Muscle of back (tissue), 13 donors: ENCODE measurements at places on chromosomes 7 and 10. TPM values are rescaled to one million over a fixed set of nuclear protein-coding genes. Genes with fewer than 3 reads are reported as not detected.

DNA sequence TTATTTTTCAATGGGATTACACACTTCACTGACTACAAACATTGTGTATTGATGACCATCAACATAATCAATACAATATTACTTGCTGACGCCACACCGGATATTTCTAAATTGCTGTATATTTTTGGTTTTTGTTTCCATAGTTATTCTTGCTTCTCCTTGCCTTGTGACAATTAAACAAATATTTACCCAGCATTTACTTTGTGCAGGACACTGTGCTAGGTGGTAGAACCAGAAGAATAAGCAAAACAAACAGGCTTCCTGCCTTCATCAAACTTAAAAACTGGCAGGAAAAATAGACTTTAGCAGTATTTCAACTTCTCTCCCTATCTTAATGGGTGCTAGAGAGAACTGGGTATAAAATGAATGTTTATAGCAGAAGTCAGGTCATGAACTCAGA, 50.6 kb downstream of the ZNF277 start:
- no peak for DNase-seq

The NCF1 gene
- 2.5 TPM for polyA plus RNA-seq

DNA sequence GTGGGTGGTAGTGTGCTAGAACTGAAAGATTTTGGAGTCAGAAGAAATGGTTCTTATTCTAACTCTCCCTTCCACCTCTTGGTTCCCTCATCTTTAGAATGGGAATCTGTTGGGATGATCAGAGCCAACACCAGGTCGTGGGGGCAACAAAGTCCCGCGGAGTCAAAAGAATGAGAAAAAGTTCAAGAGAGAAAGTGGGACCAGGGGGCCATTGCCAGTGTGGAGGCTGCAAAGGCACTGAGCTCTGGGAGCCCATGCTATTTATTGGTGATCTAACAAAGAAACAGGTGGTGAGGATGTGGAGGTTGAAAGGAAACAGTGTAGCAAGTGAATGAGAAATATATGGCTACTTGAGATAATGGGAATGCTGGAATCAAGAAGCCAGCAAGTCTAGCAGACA, 29.4 kb downstream of the AGAP4 start:
- no peak for DNase-seq

DNA sequence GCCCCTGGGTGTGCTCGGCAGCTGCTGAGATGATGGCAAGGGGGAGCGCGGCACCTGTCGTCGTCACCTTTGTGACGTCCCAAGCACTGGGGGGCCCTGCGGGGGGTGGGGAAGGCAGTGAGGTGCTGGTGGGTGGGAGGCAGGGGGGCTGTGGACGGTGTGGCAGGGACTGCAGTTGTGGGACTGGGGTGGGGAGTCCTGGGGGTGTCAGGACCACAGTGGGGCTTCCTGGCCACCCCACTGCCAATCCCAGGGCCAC, 82.2 kb downstream of the DNAJB6 start:
- no peak for DNase-seq

The ATOH7 gene
- not detected for polyA plus RNA-seq

The SHH gene
- 4.6 TPM for polyA plus RNA-seq

DNA sequence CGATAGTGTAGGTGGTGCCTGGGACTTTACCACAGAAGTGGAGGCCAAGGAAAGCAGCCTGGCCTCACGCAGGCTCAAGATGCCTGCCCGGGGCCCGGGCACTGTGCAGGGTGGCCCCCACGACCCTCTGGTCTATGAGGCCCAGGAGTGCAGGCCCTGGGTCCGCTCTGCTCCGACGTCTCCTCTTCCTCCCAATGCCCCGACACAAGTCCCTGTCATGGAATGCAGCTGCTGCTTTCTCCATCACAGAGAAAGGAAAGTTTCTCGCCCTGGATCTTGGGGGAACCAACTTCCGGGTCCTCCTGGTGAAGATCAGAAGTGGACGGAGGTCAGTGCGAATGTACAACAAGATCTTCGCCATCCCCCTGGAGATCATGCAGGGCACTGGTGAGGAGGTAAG, 28.3 kb upstream of the HK1 start:
- DNase-seq: no peak

GRCh38 chr7:140209866-140210609, 33.3 kb upstream of the KDM7A start:
- peak; percentile 43 for DNase-seq

The GIMAP8 gene
- polyA plus RNA-seq: 5.5 TPM

- no peak for DNase-seq
Measured at GRCh38 chr10:121167534-121168243, 316.5 kb downstream of the WDR11 start.

The EIF4H gene
- polyA plus RNA-seq: 211 TPM

DNA sequence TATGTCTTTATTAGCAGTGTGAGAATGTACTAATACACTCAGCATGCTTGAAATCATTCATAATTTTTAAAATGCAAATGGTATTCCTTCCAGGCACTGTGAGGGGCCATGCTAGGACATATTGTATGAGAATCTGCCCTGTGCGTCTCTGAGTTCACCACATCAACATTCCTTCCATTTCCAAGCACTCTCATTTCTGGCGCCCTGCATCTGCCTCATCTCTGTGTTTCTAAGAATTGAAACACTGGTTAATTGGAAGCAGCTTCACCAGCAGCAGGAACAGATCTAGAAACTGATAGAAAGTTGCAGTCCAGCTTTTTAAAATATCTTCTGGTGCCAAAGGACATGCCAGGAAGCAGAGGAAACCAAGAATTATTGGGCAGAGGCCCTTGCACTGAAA, 555.9 kb upstream of the DPP6 start:
- no peak for DNase-seq

The SVOPL gene
- polyA plus RNA-seq: 0.22 TPM

GRCh38 chr7:23287612-23288011, 11.5 kb upstream of the MALSU1 start:
- DNase-seq: no peak

DNA sequence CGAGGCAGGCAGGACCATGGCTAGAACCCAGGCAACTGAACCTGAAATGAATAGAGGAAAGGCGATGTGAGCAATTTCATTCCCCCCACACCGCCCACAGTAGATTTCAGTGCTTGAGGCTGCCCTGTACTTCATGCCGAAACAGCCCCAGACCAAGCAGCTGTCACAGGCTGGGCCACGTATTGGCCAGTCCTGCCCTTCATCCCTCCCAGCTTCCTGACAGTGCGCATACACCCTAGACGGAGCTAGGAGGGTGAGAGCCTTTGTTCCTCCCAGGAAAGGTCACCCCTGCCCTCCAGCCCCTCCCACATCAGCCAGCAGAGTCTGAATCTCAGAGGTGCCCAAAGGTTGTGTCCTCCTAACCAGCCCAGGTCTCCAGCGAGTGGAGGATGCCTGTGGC, 98.8 kb downstream of the ZMIZ1 start:
- DNase-seq: no peak

DNA sequence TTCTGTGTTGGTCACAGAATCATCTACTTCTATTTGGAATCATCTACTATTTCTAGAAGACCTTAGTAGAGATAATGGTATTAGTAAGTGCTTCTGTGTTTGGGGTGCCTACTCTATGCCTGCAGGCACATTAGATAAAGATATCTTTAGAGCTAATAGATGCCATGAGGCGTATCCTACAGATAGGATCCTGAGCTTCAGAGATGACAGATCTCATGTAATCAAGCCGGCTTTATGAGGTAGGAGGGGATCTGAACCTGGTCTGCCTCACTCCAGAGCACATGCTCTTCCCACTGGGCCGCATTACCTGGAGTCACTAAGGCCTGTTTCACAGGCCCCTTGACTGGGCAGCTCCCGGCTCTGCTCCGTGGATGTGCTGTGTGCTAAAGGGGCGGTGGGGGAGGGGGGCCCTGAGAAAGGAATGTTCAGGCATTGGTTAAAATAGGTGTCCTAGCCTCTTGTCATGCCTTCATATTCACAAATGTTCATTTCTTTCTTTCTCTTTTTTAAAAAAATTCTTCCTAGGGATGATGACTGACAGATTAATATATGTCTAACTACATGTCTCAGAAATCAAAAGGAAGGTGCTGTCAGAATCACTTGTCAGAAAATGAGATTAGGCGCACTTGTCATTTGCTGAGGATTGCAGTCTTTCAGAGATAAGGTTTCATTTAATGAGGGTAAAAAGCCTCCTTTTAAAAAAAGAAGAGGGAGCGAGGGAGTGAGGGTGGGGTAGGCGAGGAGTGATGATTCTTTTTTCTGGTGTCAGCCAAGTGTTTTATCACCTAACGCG, 458.0 kb upstream of the GALNT17 start:
- DNase-seq: no peak

GRCh38 chr10:117464176-117464575, 78.4 kb upstream of the EMX2 start:
- no peak for DNase-seq

The ICA1 gene
- polyA plus RNA-seq: 8.1 TPM

- peak; percentile 44 for DNase-seq
Measured at GRCh38 chr7:71303566-71303965, 171.6 kb downstream of the GALNT17 start.

DNA sequence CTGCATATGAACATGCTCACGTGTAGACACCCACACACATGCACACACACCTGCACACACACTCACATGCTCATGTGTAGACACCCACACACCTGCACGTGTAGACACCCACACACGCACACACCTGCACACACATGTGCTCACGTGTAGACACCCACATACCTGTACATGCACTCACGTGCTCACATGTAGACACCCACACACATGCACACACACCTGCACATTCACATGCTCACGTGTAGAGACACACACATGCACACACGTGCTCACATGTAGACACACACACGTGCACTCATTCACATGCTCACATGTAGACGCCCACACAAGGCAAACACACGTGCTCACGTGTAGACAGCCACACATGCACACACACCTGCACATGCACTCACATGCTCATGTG, 275.8 kb downstream of the PTPRN2 start:
- DNase-seq: no peak

The PTPRN2 gene
- polyA plus RNA-seq: 1.8 TPM

- DNase-seq: peak; percentile 82
Measured at GRCh38 chr10:58511765-58512490, 744 bp upstream of the BICC1 start.

GRCh38 chr7:30157204-30157603, 22.4 kb downstream of the MTURN start:
- no peak for DNase-seq

The GPR15LG gene
- not detected for polyA plus RNA-seq

The ASB10 gene
- 2.3 TPM for polyA plus RNA-seq

DNA sequence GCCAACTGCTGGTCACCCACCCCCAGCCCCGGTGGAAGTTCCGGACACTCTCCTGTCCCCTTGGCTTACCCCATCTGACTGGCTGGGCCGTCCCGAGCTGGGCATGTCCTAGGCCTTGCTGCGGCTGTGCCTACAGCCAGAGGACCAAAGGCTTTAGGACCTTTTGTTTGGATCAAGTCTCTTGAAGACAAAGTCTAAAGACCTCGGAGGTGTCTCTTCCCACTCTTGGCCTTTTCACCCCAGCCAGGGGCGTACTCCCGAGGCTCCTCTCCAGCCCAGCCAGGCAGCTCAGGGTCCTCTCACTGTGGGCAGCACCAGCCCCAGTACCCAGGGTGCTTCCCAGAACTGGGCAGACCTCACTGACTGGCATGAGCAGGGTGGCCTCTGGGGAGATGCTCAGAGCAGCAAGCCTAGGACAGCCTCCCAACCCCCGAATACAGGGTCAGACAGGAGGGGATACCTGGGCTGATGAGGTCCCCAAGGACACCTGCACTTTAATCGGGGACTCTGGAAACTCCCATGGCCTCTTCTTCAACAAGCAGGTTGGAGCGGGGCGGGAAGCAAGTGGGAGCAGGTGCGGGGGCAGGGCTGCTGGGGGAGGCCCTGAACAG, 2.7 kb upstream of the PWWP2B start:
- DNase-seq: no peak

GRCh38 chr10:60534761-60535389, 145.2 kb upstream of the ANK3 start:
- no peak for DNase-seq

DNA sequence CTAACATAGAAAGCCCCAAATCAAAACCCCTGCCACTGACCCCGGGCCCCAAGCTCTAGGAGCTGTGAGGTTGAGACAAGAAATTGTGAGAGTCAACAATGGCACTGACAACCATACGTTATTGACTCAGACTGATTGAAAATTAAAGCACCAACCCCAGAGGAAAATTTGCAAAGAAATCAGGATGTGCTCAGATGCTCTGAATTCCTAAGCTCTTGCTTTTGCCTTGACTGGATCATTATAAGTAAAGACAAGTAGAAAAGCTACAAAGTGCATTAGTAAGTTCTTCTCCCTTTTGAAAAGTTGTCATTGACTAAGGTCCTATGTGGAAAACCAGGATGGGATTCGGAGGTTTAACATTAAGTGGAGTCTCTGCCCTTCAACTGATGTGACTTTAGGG, 130.2 kb downstream of the SAMD9 start:
- DNase-seq: no peak

The FZD1 gene
- 12.7 TPM for polyA plus RNA-seq

- DNase-seq: no peak
Measured at GRCh38 chr7:149175150-149175549, 20.2 kb upstream of the ZNF282 start.

The A1CF gene
- polyA plus RNA-seq: not detected

DNA sequence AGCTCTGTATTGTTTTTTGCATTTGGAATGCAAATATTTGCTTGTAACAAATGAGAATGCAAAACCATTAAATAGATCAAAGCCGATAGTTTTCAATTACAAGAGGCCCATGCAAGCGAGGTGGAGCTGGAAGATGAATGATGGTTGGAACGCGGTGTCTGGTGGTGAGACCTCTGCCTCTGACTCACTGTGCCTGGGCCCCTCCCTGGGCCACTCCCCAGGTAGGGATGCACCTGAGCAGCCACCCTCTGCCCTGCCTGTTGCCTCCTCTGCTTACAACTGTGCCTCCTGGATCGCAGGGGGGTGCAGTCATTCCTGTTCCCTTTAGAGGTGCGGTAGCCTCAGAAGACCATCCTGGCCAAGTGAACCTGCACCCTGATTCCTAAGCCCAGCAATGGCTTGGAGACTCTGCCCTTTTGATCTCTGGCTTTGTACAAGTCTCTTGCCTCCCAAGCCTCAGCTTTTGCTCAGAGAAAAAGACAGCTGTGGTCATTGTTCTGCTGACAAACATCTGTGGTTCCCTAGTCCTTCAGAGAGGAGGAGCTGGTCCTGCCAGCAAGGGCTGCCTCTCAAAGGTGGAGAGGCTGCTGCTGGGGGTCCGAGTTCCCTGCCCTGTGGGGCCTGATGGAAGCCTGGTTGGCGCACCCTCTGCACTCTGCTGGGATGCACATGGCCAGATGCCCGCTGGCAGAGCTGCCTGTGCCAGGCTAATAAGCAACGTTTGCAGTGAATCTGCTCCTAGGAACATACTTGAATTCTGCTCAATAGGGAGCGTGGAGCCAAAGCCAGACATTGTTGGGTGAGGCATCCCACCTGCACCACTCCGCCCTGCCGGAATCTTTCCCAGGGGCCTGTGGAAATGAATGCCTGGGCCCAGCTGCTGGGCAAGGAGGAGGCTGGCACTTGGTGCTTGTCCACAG, 126.3 kb upstream of the TCERG1L start:
- peak; percentile 11 for DNase-seq

The KIF11 gene
- polyA plus RNA-seq: 18.2 TPM

The PLPP4 gene
- 2.1 TPM for polyA plus RNA-seq

The HELLS gene
- polyA plus RNA-seq: 12.5 TPM

DNA sequence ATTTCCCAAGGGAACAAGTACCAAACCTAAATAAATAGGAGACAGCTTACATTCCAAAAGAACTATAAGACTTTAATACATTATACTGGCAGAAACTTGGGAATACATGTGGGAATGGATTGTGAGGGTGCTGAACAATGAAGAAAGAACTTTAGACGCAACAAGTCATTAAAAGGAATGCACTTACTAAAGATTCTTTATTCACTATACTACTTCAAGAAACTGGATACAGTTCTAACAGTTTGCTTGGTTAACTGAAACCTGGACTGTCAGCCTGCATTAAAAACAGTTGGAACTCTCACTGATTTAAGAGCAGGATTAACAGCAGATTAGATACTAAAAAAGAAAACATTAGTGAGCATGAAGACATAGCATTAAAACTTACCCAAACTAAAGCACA, 12.0 kb downstream of the CACUL1 start:
- no peak for DNase-seq
